ENCODE measurements at places on chromosomes 5 and 9.

DNA sequence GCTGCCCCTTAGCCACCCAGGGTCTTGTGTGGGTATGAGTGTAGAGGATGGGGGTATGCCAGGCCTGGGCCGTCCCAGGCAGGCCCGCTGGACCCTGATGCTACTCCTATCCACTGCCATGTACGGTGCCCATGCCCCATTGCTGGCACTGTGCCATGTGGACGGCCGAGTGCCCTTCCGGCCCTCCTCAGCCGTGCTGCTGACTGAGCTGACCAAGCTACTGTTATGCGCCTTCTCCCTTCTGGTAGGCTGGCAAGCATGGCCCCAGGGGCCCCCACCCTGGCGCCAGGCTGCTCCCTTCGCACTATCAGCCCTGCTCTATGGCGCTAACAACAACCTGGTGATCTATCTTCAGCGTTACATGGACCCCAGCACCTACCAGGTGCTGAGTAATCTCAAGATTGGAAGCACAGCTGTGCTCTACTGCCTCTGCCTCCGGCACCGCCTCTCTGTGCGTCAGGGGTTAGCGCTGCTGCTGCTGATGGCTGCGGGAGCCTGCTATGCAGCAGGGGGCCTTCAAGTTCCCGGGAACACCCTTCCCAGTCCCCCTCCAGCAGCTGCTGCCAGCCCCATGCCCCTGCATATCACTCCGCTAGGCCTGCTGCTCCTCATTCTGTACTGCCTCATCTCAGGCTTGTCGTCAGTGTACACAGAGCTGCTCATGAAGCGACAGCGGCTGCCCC lies 2.6 kb downstream of the SLC35A4 start:
- no peak for DNase-seq

DNA sequence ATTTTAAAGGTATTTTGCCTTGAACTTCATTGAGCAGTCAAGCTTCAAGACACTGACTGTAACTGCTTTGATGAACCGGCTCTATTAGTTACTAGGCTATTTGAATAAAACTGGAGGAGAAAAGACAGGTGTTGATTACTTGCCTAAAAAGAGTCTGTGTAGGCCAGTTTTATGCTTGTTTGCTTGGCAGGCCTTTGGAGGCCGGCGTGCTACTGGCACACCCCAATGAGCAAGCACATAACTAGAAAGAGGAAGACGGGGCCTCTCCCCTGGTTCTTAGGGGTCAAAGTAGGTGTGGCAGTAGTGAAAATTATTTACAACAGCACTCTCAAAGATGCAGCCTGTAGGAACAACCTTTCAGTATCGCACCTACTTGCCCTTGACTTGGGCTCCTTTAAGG lies 2.1 kb upstream of the ZFR start:
- DNase-seq: no peak

GRCh38 chr9:105244734-105245028 lies 230 bp downstream of the SLC44A1 start:
- DNase-seq: no peak

DNA sequence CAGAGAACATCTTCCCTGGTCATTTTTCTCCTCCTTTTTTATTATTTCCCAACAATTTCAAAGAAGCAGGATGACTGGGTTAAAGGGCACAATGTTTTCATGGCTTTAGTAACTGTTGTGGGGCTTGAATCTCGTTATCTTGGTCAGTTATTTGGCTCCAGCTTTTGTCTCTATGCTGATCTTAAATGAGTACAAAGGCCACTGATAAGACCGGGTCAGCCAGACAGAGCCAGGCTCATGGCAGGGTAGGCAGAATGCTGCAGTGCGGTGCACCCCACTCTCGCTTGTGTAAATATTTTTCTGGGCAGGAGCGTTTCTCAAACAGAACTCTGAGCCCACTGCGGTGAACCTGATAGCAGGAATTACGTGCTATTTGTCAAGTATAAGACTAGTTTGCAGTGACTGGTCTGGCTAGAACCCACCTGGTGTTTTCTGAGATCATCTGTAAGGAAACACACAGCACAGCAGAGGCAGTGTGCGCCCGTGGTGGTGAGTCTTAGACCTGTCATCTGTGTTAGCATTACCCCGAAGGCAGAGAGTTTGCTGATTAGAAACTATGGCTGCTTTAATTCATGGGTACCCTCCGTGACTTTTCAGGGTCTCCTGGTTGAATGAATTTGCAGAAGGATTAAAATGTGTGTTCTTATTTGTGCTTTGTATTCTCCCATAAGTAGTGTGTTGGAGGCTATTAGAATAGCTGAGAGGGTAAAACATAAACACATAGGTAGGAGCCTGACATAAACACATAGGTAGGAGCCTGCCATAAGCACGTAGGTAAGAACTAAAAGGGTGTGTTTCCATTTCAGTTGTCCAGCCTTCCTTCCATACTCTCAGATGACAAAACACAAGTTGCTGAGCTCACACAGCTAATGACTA lies 158.6 kb upstream of the DMRT1 start:
- DNase-seq: peak; percentile 72

DNA sequence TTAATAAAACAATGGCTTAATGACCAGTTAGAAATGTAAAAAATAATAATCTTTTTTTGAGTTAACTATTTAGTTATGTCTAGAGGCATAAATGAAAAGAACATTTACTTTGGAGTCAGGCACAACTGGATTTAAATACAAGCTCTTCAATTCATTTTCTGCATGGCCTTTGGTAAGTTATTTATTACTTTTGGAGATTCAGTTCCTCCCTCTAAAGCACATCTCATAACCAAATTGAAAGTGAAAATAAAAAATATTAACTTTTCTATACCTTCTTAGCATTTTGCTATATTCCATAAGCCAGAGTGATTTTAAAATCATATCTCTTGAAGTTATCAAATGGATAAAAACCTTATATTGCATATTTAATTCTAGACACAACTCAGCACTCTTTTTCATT lies 434.9 kb upstream of the SMARCA2 start:
- no peak for DNase-seq

DNA sequence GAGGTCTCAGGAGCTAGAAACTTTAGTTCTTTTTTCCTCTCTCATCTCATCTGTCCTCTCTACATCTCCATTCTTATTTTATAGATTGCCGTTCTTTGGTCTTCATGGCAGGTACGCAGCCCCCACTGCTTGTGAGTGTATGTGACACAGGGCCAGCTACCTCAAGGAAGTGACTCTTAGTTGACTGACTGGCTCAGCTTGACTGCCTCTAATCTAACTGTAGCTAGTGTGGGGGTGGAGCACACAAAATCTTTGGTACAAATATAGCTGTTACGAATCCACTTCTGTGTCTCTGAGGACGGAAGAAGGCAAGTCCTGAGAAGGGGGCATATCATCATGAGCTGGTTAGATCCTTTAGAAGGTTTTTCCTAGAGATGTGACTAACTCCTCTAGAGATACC lies 19.8 kb upstream of the SPTAN1 start:
- DNase-seq: no peak

- no peak for DNase-seq
Measured at GRCh38 chr5:140317859-140318258, 15.0 kb upstream of the PFDN1 start.

- DNase-seq: peak; percentile 68
Measured at GRCh38 chr5:132090107-132090506, 16.5 kb downstream of the CSF2 start.

GRCh38 chr9:13941714-13942113 lies 372.2 kb downstream of the NFIB start:
- no peak for DNase-seq

DNA sequence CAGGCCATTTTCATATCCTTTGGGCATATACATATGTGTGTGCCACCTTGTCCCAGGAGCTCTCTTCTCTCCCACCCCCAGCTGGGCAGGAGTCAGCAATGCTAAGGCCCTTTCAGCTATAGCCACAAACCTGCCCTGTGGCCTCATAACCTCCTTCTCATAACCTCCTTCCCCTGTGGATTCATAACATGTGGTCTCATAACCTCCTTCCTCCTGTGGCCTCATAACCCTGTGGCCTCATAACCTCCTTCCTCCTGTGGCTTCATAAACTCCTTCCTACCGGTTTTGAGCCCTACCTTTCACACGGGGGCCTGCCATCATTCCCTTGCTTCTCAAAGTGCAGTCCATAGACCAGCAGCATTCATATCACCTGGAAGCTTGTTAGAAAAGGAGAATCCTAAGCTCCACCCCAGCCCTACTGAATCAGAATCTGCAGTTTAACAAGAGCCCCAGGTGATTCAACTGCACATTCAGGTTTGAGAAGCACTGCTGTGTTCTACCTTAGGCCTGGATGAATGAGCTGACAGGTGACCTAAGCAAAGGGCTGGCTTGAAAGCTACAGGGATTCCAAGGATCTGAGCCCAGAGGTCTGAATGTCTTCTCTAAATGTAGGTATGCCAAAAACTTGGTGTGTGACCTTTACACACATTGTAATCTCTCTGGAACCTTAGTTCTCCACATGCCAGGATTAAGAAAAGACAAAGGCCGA lies 41.9 kb upstream of the PLPP6 start:
- no peak for DNase-seq

DNA sequence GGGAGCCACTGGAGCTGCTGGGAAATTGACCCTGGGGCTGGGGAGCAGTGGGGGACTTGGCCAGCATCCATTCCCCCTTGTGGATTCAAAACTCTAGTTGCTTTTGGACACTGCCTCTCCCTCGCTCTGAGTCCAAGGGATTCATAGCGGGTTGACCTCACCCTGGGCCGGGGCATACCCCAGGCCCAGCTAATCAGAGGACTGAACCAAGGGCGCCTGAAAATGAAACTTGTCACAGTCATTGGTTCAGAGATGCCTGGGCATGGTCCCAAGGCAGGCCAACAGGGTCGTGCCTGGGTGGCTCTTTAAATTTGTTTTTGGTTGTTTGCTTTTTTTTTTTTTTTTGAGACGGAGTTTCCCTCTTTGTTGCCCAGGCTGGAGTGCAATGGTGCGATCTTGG lies 22.6 kb downstream of the STK10 start:
- DNase-seq: no peak

DNA sequence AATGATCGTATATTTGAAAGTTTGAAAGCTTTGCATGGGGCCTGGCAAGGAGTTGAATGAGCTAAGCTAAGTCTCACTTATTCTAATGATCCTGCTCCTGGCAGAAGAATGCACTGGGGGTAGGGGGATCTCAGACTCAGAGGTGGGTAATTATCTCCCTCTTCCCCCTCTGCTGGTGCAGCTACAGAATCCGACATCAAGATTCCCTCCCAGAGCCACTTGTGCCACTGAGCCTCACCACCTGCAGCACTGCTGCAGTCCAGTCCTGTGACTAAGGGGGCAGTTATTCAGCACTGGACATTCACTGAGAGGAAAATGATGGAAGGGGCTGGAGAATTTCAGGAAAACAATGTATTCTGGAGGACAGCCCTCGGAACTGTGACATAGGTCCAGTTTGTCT lies 205.8 kb downstream of the DEPDC1B start:
- no peak for DNase-seq

DNA sequence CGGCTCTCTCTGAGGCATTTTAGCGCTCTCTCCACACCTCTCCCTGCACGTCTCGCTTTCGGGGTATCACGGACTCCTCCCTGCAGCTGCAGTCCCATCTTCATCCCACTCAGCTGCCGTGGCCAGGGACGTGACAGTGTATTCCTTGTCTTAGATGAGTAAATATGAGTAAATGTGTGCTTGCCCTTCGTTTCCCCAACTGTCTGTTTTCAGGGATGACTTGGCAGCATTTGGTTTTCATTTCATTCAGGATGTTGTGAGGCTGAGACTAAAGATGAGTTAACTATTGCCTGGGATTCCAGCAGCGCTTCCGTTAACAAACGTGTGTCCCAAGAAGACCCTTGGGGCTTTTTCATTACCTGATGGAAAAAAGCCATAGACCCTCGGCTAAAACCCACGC lies 29.5 kb downstream of the GDNF start:
- DNase-seq: no peak

GRCh38 chr5:6398570-6399230 lies 20.4 kb upstream of the MED10 start:
- DNase-seq: no peak

DNA sequence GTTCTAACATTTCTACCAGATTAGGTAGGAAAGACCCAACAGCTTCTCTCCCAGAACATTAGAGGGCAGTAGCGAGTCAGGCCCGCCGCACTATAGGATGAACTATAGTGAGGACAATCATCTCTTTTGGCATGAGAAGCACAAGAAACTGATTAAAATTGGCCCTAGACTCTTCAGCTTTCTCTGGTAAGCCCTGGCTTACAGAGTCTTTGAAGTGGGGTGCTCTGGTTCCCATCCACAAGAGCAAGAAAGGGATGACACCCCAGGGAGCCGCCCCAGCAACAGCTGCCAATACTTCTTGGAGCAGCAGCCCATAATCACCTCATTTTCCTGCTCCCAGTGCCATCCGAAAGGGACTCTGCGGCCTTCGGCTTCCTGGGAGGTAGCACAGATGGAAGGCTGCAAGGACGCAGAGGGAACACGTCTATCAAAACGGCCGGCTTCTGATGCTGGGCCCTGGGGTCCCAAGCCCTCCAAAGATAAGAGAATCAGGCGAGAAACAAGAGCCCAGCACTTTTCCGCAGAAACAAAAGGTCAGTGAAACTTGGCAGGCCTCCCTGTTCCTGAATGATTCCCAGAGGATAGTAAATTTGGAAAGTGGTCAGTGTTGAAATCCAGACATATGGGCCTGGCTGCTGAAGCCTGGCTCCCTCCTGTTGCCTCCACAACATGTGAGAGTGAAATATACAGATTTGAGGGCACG lies 69.3 kb downstream of the HSD17B3 start:
- DNase-seq: no peak

- DNase-seq: no peak
Measured at GRCh38 chr5:80755626-80756025, 100.8 kb upstream of the DHFR start.

DNA sequence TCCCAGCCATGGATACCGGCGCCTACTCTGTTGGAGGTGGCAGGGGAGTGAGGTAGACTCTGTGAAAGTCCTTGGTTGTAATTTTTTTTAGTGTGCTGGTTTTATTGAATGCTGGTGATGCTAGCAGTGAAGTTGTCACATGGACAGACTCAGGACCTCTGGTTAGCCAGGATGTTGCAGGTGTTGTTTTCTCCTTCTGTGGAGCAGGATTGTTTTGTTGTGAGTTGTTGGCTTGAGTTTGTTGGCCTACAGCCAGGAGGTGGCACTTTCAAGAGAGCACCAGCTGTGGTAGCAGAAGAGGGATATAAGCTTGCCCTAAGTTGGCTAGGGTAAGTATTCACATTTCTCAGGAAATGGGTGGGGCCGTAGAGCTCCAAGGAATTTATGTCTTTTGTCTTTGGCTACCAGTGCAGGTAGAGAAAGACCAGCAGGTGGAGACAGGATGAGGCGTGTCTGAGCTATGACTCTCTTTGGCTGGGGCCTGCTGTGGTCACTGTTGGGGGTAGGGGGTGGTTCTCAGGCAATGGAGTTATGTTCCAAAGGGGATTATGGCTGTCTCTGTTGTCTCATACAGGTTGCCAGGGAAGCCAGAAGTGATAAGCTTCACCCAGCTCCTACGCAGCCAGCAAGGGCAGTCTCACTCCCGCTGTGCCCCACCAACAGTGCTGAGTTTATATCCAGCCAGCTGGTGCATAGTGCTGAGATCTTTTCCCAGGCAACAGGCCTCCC lies 248.7 kb downstream of the TAF11L14 start:
- DNase-seq: peak; percentile 68

GRCh38 chr5:10590226-10590999 lies 26.5 kb downstream of the ANKRD33B start:
- DNase-seq: no peak
